T-cell (primary cell): ENCODE measurements at places on chromosomes 5 and 9. TPM values are rescaled to one million over a fixed set of nuclear protein-coding genes. Genes with fewer than 3 reads are reported as not detected.

DNA sequence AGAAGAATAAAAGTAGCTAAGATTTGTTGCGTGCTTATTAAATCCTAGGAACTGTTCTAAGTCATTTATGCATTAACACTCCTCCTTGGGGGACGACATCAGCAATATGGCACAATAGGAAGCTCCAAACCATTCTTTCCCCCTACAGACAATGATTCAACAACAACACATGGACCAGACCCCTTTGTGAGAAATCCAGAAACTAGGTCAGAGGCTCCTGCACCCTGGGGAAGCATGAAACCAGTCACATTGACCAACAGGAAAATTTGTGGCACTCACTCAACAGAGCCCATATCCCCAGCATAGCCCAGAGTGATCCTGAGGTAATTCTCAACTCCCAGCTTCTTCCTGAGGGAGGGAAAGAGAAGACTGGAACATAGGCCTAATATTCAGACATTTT is 294.4 kb downstream of the HINT1 start:
- DNase-seq: no peak

DNA sequence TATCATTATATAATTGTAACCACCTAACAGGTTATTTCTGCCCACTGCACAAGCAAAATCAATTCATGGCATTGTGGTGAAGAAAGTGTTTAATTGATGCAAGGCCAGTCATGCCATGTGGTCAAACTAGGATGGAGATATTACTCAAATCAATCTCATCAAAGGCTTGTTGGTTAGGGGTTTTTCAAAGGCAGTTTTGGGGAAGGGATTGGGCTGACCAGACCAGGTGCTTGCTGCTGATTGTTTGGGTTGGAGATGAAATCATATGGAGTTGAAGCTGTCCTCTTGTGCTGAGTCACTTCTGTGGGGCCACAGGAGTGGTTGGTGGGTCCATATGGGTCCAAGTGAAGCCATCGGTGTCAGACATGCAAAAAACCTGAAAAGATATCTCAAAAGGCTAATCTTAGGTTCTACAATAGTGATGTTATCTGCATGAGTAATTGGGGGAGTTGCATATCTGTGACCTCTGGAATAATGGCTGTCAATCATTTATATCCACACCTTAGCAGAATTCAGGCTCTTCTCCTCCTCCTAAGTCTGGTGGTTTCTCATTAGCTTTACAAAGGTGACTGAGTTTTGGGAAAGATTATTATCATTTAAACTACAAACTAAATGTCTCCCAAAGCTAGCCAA is 44.9 kb downstream of the HMGCS1 start:
- no peak for DNase-seq

- no peak for DNase-seq
These were observed 8.8 kb downstream of the CCNH start for GRCh38 chr5:87403899-87404298.

DNA sequence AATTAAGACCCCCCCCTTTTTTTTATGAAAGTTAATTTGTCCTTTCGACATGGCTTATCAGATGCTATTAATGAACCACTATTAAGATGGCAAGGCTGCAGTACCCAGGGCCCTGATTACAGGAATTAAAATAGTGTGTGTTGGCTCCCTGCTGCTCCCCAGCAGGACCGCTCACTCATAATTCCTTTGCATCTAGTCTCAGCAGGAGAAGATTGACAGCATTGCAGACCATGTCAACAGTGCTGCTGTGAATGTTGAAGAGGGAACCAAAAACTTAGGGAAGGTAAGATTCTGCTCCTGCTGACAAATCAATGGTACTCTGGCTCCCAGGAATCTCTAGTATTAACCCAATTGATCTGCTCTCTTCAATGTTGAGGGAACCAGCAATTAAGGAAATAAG is 61.0 kb downstream of the STX17 start:
- no peak for DNase-seq

DNA sequence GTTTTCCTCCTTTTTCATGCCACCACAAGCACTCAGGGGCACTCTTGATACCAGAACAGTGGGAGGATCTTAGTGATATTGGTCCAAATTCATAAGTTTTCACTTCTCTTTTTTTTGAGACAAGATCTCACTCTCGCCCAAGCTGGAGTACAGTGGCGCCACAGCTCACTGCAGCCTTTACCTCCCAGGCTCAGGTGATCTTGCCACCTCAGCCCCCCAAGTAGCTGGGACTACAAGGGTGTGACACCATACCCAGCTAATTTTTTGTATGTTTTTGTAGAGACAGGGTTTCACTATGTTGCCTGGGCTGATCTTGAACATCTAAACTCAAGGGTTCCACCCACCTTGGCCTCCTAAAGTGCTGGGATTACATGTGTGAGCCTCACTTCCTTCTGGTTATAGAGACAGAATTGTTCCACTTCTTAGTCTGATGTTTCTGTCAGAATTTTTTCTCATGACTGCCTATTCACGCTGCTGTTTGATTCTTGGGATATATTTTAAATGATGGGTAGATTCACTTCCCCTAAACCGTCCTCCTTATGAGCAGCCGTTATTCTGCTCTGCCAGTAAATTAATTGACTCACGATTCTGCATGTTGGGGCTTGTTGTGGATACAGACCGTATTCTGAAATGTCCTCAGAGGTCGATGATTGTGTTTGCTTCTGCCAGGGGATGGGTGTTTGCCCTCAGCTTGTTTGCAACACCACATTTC is 30.8 kb downstream of the MTAP start:
- DNase-seq: no peak

DNA sequence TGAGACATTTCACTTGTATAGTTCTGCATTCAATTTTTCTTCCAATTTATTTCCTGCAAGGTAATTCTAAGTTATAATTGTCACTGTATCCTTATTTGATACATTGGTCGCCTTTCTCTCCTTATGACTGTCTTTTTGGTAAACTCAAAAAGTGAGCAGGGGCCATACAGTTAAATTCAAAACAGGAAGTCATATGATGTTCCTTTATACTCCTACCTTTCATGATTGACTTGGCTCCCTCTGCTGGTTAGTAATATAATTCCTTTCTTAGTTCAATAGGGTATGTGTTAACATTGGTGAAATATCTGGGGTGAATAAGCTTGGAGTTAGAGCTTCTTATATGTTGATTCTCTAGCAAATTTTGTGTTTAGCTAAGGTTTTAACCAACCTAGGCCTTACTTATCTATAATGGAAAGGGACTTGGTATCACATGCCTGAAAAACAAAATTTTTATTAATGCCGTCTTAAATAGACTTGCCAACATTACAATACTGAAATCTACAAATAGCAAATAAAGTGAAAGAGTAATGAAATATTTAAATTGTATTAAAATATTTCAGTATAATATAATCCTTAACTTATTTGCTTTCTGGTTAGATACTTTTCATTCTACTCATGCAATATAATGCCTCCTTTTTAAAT is 6.0 kb upstream of the NIPBL start:
- no peak for DNase-seq

DNA sequence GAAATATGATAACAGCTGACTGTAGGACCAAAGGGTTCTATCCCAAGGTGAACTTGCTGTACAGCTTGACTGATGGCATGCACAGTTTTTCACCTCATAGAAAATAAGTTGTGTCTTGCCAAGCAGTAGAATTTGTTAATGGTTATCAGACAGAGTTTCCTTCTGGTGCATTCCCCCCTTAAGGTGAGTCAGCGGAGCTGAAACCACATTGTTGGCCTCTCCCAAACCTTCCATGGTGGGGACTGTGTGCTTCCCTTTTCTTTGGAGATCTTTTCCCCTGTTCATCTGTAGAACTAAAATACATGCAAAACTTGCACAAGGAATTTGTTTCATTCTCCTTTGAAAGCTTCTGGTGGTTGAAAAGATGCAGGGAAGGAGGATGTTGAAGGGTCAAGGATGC is 179.8 kb downstream of the FGF1 start:
- DNase-seq: no peak

DNA sequence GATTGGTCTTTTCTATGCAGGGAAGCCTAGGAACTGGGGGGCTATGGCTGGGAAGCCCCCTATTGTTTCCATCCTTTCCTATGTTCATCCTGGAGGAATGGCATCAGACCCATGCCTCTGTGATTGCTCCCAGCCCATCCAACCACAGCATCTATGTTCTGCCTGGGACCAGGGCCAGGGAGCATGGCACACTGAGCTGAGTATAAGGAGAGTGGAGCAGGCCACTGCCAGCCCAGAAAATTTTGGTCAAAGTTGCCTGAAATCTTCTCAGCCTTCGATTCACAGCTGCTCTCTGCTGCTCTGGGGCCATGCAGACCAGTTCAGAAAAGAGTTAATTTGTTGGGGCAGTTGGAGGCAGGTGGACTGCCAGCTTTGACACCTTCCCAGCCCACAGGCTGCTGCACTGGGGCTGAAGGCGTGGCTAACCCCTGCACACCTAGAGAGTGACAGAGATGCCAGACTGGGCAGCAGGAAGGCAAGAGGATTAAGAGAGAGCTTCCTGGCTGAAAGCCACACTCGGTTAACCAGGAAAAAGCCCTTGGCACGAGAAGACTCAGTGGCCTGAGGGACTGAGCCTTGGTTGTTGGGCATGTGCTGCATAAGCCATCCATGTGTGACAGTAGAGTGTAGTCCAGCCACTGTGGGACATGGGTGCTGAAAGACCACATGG is 12.1 kb downstream of the TGFBI start:
- no peak for DNase-seq

DNA sequence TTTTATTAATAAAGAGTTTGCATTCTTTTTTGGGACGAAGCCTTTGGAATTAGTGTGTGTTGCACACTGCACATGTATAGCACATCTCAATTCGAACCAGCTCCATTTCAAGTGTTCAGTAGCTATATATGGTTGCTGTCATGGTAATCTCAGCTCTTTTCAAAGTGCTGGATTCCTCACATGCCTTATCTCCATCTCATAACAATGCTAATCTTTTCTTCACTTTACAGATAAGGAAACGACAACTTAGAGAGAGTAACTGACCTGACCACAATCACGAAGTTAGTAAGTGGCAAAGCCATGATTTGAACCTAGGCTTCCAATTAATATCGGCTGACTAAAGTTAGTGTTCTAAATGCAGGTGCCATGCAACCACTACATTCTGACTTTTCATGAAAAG is 204.8 kb upstream of the RASEF start:
- no peak for DNase-seq

DNA sequence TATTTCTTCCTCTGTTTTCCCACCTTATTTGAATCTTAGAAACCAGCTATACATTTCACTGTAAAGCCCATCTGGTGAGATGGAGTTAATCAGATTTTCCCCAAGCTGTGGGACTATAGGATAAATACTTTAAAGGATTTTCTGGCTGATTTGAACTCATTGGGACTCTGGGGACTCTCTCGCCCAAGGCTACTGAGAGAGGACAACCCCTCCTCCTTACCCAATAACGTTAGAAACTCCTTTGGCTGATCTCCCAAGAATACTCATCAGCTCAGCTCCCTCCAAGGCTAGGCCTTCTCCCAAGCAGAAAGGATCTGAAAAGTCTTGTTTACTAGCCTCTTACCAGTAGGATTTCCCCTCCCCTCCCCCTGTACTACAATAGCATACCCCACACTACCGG is 1.5 kb upstream of the GLRA1 start:
- no peak for DNase-seq

- no peak for DNase-seq
These were observed 2.0 kb downstream of the FCHSD1 start for GRCh38 chr5:141649056-141649688.

- DNase-seq: no peak
These were observed 18.4 kb upstream of the TRAF1 start for GRCh38 chr9:120944948-120945347.

DNA sequence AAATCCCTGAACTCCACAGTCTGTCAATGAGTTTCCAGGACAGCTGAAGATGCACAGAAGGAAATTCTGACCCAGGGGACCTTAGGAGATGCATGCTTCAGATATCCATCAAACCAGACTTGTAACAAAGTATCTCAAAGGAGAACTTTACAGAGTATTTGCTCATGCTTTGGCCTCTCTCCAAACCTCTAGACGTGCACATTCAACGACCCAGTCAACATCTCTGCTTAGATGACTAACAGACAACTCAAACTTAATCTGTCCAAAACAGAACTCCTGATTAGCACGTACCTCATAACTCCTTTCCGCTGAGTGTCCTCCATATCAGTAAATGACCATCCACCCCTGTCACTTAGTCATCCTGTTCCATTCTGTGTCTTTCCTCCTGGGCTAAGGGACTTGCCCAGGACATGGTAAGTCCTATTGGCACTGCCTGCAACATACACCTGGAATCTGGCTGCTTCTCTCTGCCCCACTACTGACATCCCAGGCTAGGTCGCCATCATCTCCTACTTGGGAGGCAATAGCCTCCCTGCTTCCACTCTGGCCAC is 107.4 kb downstream of the LMNB1 start:
- DNase-seq: no peak

GRCh38 chr5:121870489-121870888 is 18.8 kb downstream of the FTMT start:
- no peak for DNase-seq

DNA sequence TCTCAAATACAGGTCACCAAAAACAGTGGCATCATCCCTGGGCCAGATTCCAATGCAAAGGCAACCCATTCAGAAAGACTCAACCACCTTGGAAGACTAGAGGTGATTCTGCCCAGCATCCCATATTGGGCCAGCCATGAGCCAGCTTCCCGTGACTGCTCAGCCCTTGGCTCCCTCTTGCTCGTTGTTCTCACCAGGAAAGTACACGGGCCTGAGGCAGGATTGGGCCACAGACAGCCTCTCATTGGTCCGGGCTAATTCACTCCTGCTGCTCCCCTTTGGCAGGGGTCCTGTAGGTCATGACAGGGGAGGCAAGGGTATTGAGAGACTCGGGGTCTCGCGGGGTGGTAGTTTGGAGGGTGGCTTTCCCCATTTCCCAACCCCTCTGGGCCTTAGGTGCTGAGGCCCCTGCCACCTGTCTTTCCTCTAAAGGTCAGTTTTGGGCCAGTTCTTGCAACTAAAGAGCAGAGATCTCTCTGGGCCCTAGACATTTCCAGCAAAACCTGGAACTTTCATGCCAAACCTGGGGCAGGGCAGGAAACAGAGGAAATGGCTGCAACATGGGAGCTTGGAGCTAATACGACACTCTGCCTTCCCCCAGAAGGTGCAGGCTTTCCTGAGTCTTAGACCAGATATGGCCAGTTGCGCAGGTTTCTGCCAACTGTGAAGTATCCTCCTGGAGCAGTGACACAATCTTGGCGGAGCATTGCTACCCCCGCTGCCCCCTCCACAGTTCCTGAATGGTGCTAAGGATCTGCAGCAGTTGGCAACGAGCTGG is 22.0 kb upstream of the FGFR4 start:
- no peak for DNase-seq

TICAM2 gene
- total RNA-seq: 1.3 TPM

LPAR1 gene
- 0.26 TPM for total RNA-seq

C5orf46 gene
- not detected for total RNA-seq

JAKMIP2 gene
- 8.3 TPM for total RNA-seq

BNC2 gene
- total RNA-seq: 0.59 TPM

SLC34A1 gene
- total RNA-seq: 0.18 TPM

MCIDAS gene
- total RNA-seq: not detected

SVEP1 gene
- not detected for total RNA-seq

AP3B1 gene
- 40.8 TPM for total RNA-seq

NKD2 gene
- total RNA-seq: not detected

CMBL gene
- 1.1 TPM for total RNA-seq
